ENCODE measurements at places on chromosomes 1 and 21. TPM values are rescaled to one million over a fixed set of nuclear protein-coding genes. Genes with fewer than 3 reads are reported as not detected.

The IL19 gene
- total RNA-seq, result not detected

GRCh38 chr1:18373882-18374493, 106.7 kb upstream of the KLHDC7A start:
- DNase-seq, result no peak

The MX2 gene
- 38.6 TPM for total RNA-seq

DNA sequence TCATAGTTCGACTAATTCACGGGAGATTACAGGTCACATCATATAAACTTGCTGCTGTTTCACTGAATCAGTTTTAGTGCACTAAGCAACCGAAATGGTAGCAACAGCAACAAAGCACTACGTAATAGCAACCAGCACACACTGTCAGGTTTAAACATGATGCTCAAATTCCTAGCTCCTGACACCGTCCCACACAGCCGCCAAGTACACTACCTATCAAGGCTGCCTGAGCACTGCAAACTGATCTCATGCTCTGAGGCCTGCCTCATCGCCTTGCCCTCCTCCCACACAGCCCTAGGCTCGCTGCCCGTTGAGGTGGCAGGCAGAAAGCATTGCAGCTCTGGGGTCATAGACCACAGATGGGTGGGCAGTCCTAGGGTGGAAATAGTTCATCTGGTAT, 12.4 kb downstream of the LAMC2 start:
- no peak for DNase-seq

DNA sequence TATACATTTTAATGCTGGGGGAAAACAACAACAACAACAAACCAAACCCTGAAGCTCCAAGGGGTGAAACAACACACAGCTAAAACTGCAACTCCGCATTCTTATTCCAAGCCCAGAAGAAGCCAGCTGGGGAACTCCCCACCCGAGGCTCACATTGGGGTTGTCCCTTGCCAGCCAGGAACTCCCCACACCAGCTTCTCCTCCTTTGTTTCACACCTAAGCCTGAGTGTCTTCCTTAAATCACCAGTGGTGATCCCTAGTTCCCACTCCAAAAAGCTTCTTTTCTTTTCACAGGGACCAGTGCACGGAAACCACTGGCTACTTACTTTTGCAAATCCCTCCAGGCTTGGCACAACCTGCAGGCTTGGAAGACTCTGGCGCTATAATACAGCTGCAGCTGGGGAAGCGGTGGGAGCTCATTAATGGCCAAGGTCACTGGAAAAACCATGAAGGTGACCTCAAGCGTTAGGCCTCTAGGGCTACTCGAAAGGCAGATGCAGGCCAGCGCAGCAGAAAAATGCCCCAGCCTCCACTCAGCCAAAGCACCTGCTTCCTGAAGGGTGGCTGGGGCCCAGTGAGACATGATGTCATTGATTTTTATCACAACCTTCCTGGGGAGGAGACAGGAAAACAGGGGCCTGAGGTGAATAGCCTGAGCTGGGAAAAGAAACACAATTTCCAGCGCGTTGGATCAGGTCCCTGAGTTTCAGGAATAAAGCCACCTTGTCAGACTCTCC, 40.1 kb downstream of the TLR5 start:
- no peak for DNase-seq

The S100A7 gene
- not detected for total RNA-seq

The GBP7 gene
- not detected for total RNA-seq

DNA sequence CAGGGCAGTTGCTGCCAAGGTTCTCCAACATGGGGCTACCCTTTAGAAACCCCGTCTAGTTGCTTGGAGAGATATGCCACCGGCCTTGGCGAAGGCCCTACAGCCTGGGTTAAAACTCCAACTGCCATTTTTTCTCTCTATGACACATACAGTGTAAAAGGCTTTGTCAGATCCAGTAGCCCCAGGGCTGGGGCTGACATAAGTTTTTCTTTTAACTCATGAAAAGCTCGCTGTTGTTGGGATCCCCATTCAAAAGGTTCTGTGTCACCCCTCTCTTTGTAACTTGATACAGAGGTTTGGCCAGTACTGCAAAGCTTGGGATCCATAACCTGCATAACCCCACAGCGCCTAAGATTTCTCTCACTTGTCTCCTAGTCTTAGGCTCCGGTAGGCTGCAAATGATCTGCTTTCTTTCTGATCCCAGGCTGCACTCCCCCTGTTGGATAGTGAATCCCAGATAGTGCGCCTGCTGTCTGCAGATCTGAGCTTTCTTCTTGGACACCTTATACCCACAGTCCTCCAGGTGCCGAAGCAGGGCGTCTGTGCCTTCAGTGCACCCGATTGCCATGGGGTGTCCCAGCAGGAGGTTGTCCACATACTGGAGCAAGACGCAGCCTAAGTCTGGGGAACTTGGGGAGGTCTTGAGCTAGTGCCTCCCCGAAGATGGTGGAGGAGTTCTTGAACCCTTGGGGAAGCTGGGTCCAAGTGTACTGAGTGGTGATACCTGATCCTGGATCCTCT, 406.2 kb downstream of the TGFB2 start:
- DNase-seq, result no peak

GRCh38 chr1:25743164-25744139, 56.5 kb upstream of the SELENON start:
- DNase-seq, result no peak

GRCh38 chr1:232709386-232709785, 79.5 kb upstream of the SIPA1L2 start:
- DNase-seq, result peak; percentile 15

- no peak for DNase-seq
Observed at GRCh38 chr1:193176113-193176512, 10.3 kb downstream of the B3GALT2 start.

DNA sequence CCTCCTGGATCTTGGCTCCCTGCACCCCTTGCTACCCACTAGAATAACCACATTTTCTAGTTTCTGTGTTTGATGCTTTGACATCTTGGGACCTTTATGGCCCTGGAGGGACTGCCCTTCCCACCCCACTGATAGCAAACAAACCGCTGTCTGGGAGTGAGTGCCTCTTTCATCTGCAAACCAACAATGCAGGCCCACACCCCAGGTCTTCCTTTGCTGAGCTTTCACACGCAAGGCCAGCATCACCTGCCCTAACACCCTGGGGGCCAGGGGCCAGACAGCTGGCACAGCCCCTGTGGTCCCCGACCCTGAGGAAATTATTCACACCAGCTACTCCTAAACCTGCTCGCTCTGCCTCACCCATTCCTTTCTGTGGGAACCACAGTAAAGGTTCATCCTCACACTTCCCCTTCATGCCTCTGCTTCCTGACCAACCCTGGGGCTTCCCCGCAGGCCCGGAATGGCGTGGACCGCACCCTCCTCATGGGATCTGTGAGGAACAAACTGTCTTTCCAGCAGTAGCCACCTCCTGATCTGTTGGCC, 15.4 kb downstream of the SLC2A7 start:
- DNase-seq, result no peak

The OPRD1 gene
- not detected for total RNA-seq

The CYP4B1 gene
- not detected for total RNA-seq

GRCh38 chr1:168221275-168221674, 4.5 kb upstream of the SFT2D2 start:
- no peak for DNase-seq
